ENCODE measurements at places on chromosomes 16 and 17. TPM values are rescaled to one million over a fixed set of nuclear protein-coding genes. Genes with fewer than 3 reads are reported as not detected.

HAGHL gene
- total RNA-seq = 5.9 TPM

HSD11B2 gene
- 0.93 TPM for total RNA-seq

CEMP1 gene
- total RNA-seq = not detected

CES5A gene
- total RNA-seq = not detected

SCO1 gene
- total RNA-seq = 18.9 TPM

CDH15 gene
- 0.29 TPM for total RNA-seq

PFN1 gene
- total RNA-seq = 543 TPM

HSD17B1 gene
- total RNA-seq = 0.10 TPM

Measured in cardiac ventricle fibroblast (primary cell).